ENCODE measurements at places on chromosomes 2 and 18. TPM values are rescaled to one million over a fixed set of nuclear protein-coding genes. Genes with fewer than 3 reads are reported as not detected.

DNA sequence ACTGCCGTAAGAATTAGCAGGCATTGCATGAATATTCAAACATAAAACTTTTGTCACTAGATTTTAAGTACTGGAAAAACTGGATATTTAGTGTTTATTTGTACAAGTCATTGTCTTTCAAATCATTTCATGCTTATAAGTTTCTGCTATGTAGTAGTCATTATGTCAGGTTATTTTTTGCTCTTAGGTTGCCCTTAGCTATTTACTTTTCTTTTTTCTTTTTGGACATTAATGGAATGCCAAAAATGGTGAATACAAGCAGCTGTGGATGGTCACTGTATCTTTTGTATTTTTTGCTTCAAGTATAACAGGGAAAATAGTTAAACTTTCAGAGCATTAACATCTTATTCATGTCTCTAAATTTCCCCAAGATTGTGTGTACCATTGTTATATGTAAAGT, 18.6 kb upstream of the KCNJ13 start:
- no peaks in the 10 kb centered on the region for H3K4me1 ChIP-seq
- peaks cover 54% of the 10 kb centered on the region for H3K36me3 ChIP-seq
- no peak overlapping the region for H3K27ac ChIP-seq
- no peak for DNase-seq
- no peak overlapping the region for H3K4me3 ChIP-seq

DNA sequence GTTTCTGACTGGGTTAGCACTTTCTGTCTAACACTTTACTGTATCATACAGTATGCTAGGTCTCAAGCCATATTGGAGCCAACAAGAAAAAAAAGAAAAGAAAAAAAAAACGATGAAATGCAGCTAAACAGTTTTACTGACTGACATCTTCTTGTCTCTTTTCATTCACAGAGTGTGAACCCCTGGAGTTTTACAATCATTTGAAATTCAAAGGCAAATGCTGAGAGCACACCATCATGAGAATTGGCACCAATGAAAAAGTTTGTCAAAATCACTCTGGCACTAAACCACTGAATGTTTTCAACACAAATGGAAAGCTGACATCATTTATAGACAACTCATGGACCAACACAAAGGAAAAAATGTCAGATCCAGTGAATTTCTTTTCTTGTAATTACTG, 513.3 kb downstream of the LRRTM4 start:
- H3K36me3 ChIP-seq = no peaks in the 10 kb centered on the region
- DNase-seq = no peak
- no peak overlapping the region for H3K4me3 ChIP-seq
- no peak overlapping the region for H3K27ac ChIP-seq

GRCh38 chr2:208006833-208007232, 18.5 kb downstream of the PLEKHM3 start:
- H3K27ac ChIP-seq = no peak overlapping the region
- H3K4me1 ChIP-seq = peaks cover 15% of the 10 kb centered on the region
- no peaks in the 10 kb centered on the region for H3K36me3 ChIP-seq
- H3K27me3 ChIP-seq = no peaks in the 10 kb centered on the region
- no peak for DNase-seq
- H3K4me3 ChIP-seq = no peak overlapping the region

GRCh38 chr18:44729631-44730101, 49.0 kb downstream of the SETBP1 start:
- H3K27me3 ChIP-seq = no peaks in the 10 kb centered on the region
- H3K4me1 ChIP-seq = peaks cover 41% of the 10 kb centered on the region
- DNase-seq = no peak
- no peak overlapping the region for H3K27ac ChIP-seq
- no peak overlapping the region for H3K4me3 ChIP-seq

DNA sequence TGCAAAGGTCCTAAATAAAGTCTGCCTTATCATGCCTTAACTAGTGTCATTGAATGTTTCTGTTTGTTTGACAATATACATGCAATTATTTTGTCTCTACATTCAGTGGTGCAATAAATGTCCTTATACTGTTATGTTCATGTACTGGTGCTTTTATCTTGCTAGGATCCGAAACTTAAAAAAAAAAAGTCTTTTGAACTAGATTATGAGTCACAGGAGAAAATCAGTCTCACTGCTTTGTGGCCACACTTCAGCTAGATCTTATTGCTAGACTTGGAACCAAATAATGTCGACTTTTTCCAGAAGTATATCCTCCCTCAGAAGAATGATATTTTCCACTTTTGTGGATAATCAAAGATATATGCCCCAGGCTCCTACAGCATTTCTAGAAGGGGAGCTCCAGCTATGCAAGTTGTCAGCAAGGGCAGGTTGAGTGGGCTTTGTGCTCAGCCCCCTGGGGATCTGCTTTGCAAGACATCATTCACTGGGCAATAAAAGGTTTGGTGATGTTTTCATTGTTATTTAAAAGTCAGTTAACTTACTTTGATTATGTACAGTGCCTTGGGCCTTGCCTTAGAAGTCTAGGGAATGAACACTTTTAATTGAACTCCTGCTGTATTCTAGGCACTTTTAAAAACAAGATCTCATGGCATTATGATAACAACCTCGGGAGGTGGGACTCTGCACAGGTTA, 157.1 kb upstream of the LRRTM1 start:
- no peak overlapping the region for H3K27ac ChIP-seq
- no peaks in the 10 kb centered on the region for H3K36me3 ChIP-seq
- H3K27me3 ChIP-seq = no peaks in the 10 kb centered on the region
- no peaks in the 10 kb centered on the region for H3K4me1 ChIP-seq
- H3K4me3 ChIP-seq = no peak overlapping the region

DNA sequence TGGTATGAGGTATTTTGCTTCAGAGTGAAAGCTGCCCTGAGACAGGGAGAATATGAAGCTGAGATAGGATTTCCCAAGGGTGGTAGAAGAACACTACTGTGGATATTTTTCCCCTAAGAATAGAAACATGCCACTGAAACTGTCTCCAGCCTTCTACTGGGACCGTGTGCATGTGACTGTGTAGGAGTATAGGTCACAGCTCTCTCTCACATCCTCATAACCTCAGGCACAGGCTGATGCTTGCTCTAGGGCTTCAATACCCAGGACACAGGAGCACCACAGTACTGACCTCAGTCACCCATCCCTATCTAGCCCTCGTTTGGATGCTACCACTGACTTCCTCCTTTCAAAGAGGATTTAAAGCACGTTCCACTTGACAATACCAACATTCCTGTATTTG, 67.2 kb downstream of the REV1 start:
- peaks cover 45% of the 10 kb centered on the region for H3K36me3 ChIP-seq
- DNase-seq = no peak
- peaks cover 29% of the 10 kb centered on the region for H3K4me1 ChIP-seq
- H3K4me3 ChIP-seq = no peak overlapping the region
- H3K27me3 ChIP-seq = no peaks in the 10 kb centered on the region

DNA sequence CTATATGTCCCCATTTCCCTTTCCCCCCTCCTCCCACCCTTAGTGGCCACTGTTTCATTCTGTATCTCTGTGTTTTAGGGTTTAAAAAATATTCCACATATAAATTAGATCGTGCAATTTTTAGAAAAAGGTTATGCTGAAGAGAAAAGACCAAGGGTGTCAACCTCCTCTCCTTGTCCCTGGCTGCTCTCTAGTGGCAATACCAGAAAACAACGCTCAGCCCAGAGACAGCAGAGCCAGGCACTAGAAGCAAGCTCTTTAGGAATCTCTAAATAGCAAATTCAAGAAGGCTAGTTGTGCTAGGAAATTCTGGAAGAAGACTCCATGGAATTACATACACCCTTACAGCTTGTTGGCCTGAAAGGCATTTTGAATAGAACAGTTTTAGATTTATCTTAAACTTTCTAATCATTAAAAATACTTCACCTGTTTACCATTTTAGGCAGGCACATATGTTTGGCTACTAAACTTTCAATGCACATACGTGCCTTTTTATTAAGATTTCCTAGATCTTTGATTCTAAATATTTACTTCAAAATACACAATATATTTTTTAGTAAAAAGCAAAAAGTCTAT, 35.1 kb upstream of the RASGRP3 start:
- no peak overlapping the region for H3K27ac ChIP-seq
- DNase-seq = peak; percentile 83
- H3K4me3 ChIP-seq = no peak overlapping the region
- H3K27me3 ChIP-seq = no peaks in the 10 kb centered on the region

- H3K4me3 ChIP-seq = no peak overlapping the region
- no peaks in the 10 kb centered on the region for H3K4me1 ChIP-seq
- peaks cover 2% of the 10 kb centered on the region for H3K27me3 ChIP-seq
These were observed 11.5 kb upstream of the PNPT1 start for GRCh38 chr2:55705027-55705653.

GRCh38 chr18:40258311-40258710, 1696.7 kb upstream of the PIK3C3 start:
- peaks cover 8% of the 10 kb centered on the region for H3K4me1 ChIP-seq
- H3K27me3 ChIP-seq = no peaks in the 10 kb centered on the region
- no peaks in the 10 kb centered on the region for H3K36me3 ChIP-seq
- no peak overlapping the region for H3K27ac ChIP-seq
- H3K4me3 ChIP-seq = no peak overlapping the region

DNA sequence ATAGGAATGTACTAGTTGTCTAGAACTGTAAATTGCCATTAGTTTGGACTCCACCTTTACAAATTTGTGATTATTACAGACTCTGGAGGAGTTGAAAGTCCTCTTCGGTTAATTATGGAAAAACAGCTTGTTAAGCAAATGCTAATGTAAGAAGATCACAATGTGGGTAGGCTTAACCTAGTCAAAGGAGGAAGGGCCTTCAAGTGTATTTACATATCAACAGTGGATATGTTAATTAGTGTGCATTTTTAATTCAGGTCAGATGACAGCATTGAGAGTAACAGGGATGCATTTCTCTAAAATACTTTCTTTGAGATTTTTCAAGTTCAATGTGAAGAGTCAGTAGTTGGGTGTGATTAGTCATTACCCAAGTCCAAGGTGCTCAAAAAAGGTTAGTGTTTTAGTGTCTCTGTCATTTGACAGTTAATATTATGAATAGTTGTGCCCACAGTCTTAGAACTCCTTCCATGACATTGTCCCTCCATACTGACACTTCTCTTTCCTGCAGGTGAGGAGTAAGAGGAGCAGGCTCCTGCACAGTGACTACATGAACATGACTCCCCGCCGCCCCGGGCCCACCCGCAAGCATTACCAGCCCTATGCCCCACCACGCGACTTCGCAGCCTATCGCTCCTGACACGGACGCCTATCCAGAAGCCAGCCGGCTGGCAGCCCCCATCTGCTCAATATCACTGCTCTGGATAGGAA, 28.0 kb downstream of the CD28 start:
- no peak overlapping the region for H3K4me3 ChIP-seq
- H3K4me1 ChIP-seq = peaks cover 8% of the 10 kb centered on the region
- H3K27me3 ChIP-seq = no peaks in the 10 kb centered on the region

- no peak overlapping the region for H3K4me3 ChIP-seq
- no peak for DNase-seq
- H3K27ac ChIP-seq = no peak overlapping the region
- no peaks in the 10 kb centered on the region for H3K4me1 ChIP-seq
- H3K27me3 ChIP-seq = no peaks in the 10 kb centered on the region
- H3K36me3 ChIP-seq = no peaks in the 10 kb centered on the region
These were observed 116.2 kb downstream of the EML6 start for GRCh38 chr2:54839461-54840255.

DNA sequence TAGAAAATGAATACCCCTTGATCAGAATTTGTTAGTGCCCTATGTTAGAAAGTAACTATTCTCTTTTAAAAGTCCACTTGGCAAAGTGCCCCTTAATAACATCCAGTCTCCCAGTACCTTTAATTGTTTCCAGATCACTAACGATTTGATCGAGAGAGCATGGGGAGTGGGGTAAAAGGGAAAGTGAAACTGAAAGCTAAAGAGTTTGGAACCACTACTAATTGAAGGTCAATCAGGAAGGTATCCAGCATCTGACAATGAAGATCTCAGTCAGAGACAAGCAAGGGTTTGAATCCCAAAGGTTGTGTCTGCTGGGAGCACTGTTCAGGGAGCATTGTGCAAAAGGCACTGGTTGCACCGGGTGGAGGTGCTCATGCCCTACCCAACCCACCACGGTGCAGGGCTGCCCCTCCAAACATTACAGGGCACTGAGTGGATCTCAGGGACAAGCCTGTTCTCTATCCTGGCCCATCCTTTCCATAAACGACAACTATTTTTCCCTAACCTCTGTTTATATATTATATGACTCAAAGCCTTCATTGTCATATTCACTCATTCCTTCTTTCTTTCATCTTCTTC, 14.6 kb upstream of the RIT2 start:
- no peaks in the 10 kb centered on the region for H3K36me3 ChIP-seq
- no peak for DNase-seq
- H3K27me3 ChIP-seq = no peaks in the 10 kb centered on the region
- H3K4me1 ChIP-seq = no peaks in the 10 kb centered on the region
- H3K4me3 ChIP-seq = no peak overlapping the region
- H3K27ac ChIP-seq = no peak overlapping the region

GRCh38 chr2:72915907-72916742, 1.2 kb upstream of the EMX1 start:
- H3K4me3 ChIP-seq = peak overlapping the region; percentile 21
- H3K4me1 ChIP-seq = no peaks in the 10 kb centered on the region
- H3K36me3 ChIP-seq = no peaks in the 10 kb centered on the region
- peak; percentile 76 for DNase-seq
- H3K27me3 ChIP-seq = peaks cover 100% of the 10 kb centered on the region

- no peaks in the 10 kb centered on the region for H3K36me3 ChIP-seq
- H3K4me3 ChIP-seq = no peak overlapping the region
- H3K27ac ChIP-seq = no peak overlapping the region
- H3K4me1 ChIP-seq = no peaks in the 10 kb centered on the region
- no peak for DNase-seq
- H3K27me3 ChIP-seq = no peaks in the 10 kb centered on the region
These were observed 529.2 kb upstream of the ID2 start for GRCh38 chr2:8152392-8153257.

DNA sequence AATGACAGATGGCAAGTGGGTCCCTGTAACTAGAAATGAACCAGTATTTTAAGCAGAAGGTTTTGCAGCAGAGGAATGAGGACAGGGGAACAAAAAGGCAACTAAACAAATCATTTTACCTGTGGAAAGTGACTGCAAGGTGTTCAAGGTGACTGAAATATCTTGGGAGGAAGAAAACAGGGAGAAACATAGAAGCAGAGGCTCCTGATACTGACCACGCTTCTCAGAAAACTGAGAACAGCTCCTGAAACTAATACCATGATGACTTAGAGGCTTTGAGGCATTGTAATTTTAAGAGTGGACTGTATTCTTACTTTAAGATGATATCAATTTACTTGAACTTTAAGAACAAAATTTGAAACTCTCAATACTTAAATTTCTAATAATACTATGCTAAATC, at the start of gene DYTN:
Gene DYTN, minus strand, starts transcription at position 101 of the 400 bp plus-strand sequence. CDS start 117 bp downstream, outside the sequence.
- H3K4me1 ChIP-seq = no peaks in the 10 kb centered on the region
- H3K4me3 ChIP-seq = no peak within 1 kb of the TSS
- H3K36me3 ChIP-seq = no peaks in the 10 kb centered on the region
- H3K27ac ChIP-seq = no peak within 1 kb of the TSS
- H3K27me3 ChIP-seq = peaks cover 2% of the 10 kb centered on the region
- DNase-seq = no peak

- no peaks in the 10 kb centered on the region for H3K36me3 ChIP-seq
- DNase-seq = peak; percentile 96
- no peaks in the 10 kb centered on the region for H3K4me1 ChIP-seq
- H3K27ac ChIP-seq = no peak overlapping the region
- H3K27me3 ChIP-seq = no peaks in the 10 kb centered on the region
These were observed 22.3 kb downstream of the CLASP1 start for GRCh38 chr2:121626777-121627524.

GRCh38 chr2:44799754-44800153, 141.7 kb upstream of the SIX3 start:
- H3K27me3 ChIP-seq = peaks cover 89% of the 10 kb centered on the region
- no peak overlapping the region for H3K27ac ChIP-seq
- no peaks in the 10 kb centered on the region for H3K4me1 ChIP-seq
- DNase-seq = no peak

- no peak overlapping the region for H3K4me3 ChIP-seq
- no peak overlapping the region for H3K27ac ChIP-seq
- H3K27me3 ChIP-seq = no peaks in the 10 kb centered on the region
- no peak for DNase-seq
These were observed 146.0 kb upstream of the SH3BP4 start for GRCh38 chr2:234805836-234806235.

Gene VAMP8
- total RNA-seq = 15.7 TPM

Gene BUB1
- 64.2 TPM for total RNA-seq

Gene HS1BP3
- 20.3 TPM for total RNA-seq

Gene SCG2
- total RNA-seq = 0.07 TPM

Measured in cardiac muscle cell (in vitro differentiated cells and primary cell).